Activated CD4-positive, alpha-beta T cell treated with anti-CD3 and anti-CD28 coated beads, Interleukin-2, amount 10 ng/mL, durations not matched to agents 7 days and 5 days (primary cell): ENCODE measurements at places on chromosomes 12 and 14.

DNA sequence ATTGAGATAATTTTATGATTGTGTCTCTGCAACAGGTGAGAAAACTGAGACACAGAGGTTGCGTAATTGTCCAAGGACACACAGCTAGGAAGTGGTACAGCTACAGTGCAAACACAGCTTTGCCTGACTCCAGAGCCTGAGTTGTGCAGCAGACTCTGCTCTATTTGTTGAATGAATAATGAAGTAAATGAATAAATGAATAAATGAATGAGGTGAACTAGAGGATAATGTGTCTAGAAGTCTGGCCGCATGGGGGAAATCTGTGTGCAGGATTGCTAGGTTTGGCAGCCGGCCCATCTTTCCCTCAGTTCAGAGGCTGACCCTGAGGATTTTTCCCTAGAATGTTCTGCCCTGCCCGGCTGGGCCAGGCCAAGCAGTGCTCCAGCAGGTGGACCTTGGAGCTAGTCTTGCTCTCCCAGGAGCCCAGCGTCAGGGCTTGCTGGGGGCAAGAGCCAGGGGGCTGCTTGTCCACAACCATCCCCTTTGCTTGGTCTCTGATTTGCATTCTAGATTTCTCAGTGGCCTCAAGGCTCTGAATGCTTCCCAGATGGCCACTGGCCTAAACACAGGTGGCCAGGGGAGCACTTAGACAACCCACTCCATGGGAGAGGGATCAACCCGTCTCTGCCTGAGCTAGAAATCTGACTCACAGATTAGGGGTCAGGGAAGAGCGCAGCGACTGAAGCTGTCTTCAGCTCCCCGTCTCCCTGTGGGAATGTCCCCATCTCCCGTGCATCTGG lies 225.2 kb downstream of the C12orf75 start:
- DNase-seq: no peak

- no peak for DNase-seq
Observed at GRCh38 chr12:51798501-51798900, 50.0 kb downstream of the FIGNL2 start.

DNA sequence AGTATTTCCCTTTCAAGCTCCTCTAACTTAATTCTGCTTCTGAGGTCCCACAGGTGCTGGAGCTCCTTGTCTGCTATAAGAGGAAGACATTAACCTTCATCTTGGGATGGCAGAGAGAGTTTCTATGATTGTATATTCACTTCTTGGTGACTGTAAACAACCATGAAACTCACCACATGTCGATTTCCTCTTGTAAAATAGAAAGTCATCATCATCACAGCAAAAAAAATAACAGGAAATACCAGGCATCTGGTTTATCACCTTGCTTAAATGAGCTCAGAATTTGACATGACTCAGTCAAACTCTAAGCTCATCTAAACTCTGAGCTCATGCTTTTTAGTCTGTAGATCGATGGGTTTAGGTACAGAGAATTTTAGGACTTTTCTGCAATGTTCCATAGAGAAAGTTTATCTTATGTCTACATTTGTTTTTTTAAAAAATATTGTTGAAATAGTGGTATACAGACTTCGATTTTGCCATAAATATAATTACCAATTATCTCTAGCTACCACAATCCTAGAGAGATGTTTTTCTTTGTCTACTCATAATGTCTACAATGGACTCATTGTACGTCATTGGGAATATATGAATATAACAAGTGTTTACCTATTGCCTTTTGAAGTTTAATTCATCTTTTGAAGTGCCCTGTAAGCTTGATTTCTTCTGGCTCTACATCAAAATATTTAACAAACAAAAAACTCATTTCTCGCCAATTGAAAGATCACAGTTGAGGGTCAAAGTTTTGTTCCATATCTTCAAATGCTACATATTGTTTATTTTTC lies 58.4 kb downstream of the IGF1 start:
- DNase-seq: peak; percentile 6

- DNase-seq: no peak
Observed at GRCh38 chr14:90605430-90605829, 208.6 kb downstream of the CALM1 start.

DNA sequence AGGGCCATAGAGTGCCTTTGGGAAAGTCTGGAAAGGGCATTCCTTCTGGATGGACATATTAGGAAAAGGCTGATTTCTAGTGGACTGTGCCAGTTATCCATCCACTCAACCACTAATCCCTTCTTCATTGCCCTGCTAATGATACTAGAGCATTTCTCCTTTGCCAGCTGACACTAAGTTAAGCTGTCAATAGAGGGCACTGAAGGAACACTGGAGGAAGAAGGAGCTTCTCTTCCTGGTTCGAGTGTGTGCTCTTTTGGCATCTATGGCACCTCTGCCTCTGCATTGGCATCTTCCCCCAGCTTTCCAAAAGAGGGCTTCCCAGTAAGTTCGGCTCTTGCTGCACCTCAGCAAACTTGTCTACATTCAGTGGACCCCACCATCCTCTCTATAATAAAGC lies 165.4 kb downstream of the DERA start:
- DNase-seq: peak; percentile 6
